ENCODE measurements at places on chromosomes 4 and X.

- peak; percentile 42 for DNase-seq
Measured at GRCh38 chrX:132023896-132024386, 839 bp downstream of the STK26 start.

DNA sequence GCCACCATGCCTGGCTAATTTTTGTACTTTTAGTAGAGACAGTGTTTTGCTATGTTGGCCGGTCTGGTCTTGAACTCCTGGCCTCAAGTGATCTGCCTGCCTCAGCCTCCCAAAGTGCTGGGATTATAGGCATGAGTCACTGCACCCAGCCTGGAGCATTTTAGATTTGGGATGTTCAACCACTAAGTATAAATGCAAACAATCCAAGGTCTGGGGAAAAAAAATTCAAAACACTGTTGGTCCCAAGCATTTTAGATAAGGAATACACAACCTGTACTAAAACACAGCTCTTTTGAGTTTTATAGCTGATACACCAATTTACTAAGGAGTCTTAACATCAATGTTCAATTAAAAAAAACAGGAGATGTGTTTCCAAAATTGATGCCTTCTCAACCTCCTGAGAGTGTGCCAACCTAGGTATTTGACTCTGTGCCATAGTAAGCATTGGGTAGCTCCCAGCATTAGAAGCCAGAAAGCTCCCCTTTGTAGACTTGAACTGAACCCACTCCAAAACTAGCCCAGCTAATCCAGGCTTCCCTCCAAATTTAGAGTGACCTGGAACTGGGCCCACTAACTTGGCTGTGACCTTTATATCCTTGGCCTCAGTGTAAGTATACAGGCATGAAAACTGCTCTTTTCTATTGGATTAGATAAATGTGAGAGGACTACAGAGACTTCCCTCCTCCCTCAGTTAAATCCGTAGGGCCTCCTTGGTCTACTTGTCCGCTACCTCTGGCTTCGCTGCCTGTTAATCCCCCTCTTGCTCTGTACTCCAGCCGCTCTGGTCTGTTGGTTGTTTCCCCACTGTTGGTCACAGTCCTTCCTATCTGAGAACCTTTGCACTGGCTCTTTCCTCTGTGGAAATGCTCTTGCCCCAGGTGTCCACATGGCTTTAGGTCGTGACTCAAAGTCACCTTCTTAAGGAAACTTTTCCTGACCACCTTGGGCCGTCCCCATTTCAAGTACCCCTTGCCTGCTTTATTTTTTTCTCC, 77.6 kb downstream of the CCKAR start:
- no peak for DNase-seq

DNA sequence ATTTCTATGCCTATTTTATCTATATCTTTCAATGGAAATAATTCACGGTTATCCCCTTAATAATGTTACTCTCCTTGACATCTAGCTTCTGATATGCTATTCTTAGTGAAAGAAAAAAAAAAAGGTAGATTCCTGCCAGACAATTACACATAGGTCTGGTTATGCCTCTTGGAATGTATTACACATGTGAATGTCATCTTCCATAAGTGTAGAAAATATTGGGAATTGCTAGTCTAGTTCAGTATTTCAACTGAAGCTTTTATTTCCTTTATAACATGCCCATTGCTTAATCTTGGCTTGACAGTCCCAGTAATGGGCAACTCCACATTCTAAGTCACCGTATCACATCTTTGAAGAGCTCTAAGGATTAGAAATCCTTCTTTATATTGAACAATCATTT, 25.4 kb upstream of the PPP1R2C start:
- DNase-seq = no peak

GRCh38 chr4:31390849-31391248, 670.7 kb downstream of the PCDH7 start:
- no peak for DNase-seq

GRCh38 chrX:115067812-115068211, 50.4 kb upstream of the IL13RA2 start:
- no peak for DNase-seq

DNA sequence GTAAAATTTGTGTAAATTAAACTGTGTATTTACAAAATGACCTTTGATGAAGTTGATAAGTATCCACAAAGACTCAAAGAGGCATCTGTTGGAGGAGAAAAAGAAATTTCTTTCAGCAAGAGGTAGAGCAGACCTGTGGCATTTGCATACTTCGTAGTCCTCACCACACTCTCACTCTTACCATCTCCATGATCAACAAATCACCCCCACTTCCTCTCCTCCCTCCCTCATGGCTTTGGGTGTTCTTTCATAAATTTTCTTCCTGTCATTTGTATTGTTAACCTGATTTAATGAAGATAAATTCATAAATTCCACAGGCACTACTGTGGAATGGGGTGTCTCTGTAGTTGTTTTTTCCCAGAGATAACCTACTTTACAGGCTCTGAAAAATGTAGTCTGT, 366.5 kb downstream of the ZNF674 start:
- no peak for DNase-seq

DNA sequence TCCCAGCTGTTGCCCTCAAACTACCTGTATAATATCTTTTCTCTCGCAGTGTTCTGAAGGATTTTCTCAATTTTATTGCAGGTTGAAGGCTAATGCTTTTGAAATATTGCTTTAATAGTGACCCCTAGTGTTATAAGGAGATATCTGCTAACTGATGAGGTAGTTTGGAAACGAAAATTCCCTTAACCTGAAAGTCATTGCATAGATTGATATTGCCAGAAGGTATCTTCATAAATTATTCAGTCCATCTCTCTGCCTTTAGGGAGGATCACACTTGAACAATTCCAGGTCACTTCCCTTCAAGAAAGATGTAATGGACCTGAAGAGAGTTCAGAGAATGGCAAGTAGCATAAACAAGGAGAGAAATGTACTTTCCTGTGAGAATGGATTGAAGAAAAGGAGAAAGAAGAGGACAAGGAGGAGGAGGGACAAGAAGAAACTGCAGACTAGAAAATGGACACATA, 44.1 kb downstream of the TIGD4 start:
- DNase-seq = no peak

GRCh38 chrX:153336121-153336894, 2.4 kb downstream of the ZNF275 start:
- DNase-seq = no peak

DNA sequence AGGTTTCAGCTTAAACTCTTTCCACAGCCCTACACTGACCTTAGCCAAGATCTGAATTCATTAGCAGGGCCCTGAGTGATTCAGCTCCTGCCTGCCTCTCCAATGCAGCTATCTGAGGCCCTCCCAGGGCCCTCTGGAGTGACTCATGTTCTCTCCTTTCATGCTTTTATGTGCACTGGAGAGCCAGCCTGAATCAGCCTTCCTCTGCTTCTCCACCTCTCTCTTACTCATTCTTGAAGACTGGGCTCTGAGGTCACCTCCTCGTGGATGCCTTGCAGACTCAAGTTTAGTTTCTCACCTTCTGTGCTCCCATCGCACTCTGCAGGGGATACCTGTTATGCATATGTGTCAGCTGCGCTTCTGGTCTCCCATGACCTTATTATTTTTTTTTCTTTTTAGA, 3.1 kb upstream of the OCIAD2 start:
- DNase-seq = peak; percentile 43

- no peak for DNase-seq
Measured at GRCh38 chrX:137032341-137032694, 1.5 kb downstream of the GPR101 start.

GRCh38 chr4:79585834-79586233, 177.8 kb upstream of the GK2 start:
- DNase-seq = no peak

DNA sequence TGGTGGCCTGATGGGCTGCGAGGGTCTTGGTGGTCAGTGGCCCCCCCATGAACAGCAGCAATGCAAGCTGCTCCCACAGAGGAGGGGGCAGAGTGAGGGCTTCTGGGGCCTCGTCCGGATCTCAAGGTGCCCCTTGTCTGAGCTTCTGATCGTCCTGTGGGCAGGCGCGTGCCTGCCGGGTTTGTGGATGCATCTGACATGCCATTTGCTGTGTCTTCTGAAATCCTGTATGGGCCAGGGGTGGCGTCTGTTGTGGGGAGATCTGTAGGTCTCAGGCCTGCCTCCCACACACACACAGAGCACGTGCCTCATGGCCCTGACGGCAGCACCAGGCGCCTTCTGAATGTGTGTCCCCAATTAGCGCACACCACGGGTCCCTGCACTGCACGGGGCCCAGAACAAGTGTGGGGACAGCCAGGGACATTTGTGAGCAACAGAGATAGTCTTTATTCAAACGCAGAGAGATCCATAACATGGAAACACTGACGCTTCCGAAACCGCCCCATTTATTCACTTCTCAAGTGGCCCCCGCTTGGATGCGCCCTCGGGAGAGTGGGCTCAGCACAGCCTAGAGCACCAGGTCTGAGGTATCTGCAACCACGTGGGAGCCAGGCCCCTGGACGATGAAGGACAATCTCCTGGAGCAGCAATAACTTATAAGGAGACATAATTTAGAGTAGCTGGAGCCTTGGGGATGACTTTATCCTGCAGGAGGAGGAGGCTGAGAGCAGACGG, 5.7 kb downstream of the SPON2 start:
- DNase-seq = no peak

- no peak for DNase-seq
Measured at GRCh38 chrX:36388901-36389300, 469.4 kb downstream of the CFAP47 start.

GRCh38 chr4:105586638-105587328, 34.4 kb downstream of the ARHGEF38 start:
- DNase-seq = no peak

- DNase-seq = no peak
Measured at GRCh38 chr4:20268028-20268427, 16.3 kb downstream of the SLIT2 start.

- DNase-seq = no peak
Measured at GRCh38 chrX:115958687-115959359, 211.7 kb upstream of the AGTR2 start.

DNA sequence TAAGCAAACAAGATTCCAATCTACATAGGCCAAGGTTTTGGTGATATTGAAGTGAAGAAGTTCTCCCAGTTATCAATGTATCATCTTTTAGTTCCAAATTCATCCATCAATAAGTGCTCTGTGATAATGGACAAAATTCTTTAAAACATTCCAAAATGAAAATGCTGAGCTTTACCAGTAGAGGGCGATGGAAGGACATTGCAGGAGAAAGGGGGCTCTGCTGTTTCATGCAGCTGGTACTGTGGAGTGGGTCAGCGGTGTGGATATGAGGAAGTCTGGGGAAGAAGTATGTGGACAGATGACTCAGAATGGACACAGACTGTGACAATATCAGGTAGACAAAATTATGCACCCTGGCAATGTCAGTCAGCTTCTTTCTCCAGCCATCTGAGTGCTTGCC, 46.6 kb upstream of the HS6ST2 start:
- DNase-seq = no peak

DNA sequence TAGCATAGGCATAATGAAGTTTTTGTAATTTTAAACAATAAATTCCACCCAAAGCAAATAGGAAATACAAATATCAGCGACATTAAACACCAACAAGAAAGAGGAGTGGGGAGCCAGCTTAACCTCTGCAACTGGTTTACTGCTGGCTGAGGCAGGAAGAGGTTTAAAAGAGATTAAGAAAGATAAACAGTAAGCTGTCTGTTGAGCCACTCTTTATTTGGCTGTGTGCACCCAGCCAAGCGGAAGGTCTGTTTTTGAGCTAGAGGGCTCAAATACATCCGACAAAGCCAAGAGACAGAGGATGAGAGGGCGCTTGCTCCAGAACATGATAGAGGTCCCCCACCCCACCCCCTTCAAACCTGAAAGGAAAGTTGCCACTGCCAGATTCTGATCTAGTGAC, 191.4 kb downstream of the MGST2 start:
- DNase-seq = no peak

DNA sequence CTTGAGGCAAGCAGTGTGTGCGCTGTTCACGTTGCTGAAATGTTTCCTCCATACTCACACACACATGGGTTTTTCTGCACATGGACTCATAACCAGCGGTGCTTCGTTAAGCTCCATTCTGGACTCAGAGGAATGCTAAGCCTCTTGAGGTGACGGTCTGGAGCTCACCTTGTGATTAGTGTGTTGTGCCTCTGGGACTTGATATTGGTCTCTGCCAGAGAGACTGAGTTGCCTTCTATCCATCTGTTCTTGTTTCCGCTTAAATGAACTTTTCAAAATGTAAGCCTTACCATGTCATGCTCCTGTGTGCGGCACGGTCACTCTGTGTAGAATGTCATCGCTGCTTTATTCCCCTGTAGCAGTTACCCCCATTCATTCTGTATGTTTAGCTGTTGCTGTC, 42.5 kb downstream of the ADD1 start:
- no peak for DNase-seq

DNA sequence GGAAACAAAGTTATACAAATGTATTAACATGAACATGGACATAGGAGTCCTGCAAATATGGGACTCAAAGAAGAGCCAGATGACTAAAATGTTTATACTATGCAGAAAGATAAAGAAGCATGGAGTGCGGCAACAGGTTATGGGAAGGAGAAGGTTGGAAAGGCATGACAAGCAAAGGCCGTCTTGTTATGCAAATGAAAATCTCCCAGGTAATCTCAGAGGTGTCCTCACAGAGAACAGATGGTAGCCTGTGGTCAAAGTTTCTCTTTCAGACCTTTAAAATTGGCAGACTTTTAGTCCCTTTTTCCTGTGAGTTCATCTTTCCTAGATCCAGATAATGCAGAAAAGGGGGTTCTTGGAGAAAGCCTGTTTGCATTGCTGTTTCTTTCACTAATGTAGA, 116.4 kb upstream of the BEND4 start:
- DNase-seq = no peak

GRCh38 chrX:95071052-95071451, 1397.0 kb downstream of the FAM133A start:
- no peak for DNase-seq

DNA sequence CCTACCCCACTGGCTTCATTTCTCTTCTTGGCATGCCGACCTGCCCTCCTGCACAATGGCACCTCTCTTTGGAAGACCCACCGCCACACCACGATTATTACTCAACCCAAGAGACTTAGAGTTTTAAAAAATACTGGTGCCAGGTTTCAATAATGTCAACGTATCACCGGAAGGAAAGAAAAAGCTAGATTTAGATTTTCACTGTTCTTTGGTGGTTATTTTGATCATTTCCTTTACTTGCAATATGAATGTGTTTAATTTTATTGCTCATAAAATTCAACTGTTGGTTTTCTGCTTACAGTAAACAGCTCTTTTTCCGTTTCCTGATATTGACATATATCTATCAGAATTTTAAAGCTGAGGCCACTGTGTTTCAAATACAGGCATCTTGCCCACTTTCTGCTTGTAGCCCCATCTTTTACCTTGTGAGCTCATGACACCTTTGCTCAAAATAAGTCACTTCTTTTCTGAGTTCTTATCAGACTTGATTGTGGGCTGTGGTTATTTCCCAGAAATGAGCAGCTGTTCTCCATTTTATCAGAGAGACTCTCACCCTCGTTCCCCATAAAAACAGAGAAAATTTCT, 439.1 kb downstream of the INPP4B start:
- DNase-seq = peak; percentile 39

GRCh38 chr4:162241857-162242256, 78.1 kb upstream of the FSTL5 start:
- DNase-seq = no peak

- DNase-seq = no peak
Measured at GRCh38 chrX:45745479-45745878, 544.8 kb upstream of the DIPK2B start.

- DNase-seq = no peak
Measured at GRCh38 chrX:138485224-138485623, 226.3 kb downstream of the FGF13 start.

All from stimulated activated CD4-positive, alpha-beta T cell treated with anti-CD3 and anti-CD28 coated beads, Interleukin-12 subunit alpha, Interleukin-12 subunit beta, amount 100 ng/mL, for 4 hours (primary cell).